ENCODE measurements at places on chromosomes 7 and 10. TPM values are rescaled to one million over a fixed set of nuclear protein-coding genes. Genes with fewer than 3 reads are reported as not detected.

GRCh38 chr7:114997487-114998404 lies 75.9 kb downstream of the MDFIC start:
- no peak for DNase-seq

The TES gene
- total RNA-seq: 119 TPM

GRCh38 chr7:80335511-80336231 lies 176.2 kb downstream of the GNAT3 start:
- no peak for DNase-seq

The TRIM50 gene
- not detected for total RNA-seq

DNA sequence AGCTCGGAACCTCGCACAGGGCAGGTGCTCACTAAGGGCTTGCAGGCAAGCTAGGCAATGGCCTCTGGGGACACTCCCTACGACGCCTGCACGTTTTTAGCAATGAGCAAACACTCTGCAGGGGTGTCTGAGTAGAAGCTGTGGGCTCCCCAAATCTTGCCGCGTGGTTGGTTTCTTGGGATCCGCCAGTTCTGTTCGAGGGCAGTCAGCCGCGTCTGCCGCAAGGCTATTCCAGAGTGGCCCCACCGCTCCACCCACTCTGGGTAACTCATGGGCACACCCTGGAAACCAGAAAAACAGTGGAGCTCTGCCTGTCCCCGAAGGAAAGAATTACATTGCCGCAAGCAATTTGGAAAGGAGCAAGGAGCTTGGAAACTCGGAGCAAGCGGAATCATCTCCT lies 189.3 kb upstream of the LYZL2 start:
- no peak for DNase-seq

DNA sequence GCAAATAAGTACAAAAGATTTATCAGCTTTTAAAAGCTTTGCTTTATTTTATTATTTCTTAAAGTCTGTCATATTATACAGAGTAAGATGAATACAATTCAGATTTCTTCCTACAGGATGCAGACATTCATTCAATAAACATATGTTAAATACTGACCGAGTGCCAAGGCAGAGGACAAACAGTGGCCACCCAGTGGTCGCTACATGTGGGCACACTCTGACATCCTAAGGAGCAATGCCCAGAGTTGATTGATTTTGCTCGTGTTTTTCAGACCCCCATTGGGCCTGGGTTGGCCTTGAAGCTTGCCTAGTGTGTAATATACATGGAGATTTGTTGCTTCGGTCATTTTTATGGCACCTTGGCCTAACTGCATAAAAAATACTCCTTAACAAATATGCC lies 201.2 kb downstream of the CCDC3 start:
- no peak for DNase-seq

Measured in activated naive CD8-positive, alpha-beta T cell treated with anti-CD3 and anti-CD28 coated beads, Interleukin-2, amount 10 ng/mL, durations not matched to agents 7 days and 5 days (primary cell).